ENCODE measurements at places on chromosomes 1 and 21.
A peak's percentile ranks its signal among the peaks of the same experiment; 100 is the strongest.

- DNase-seq = no peak
Measured at GRCh38 chr1:1330366-1331067, 563 bp upstream of the TAS1R3 start.

- no peak for DNase-seq
Measured at GRCh38 chr1:206960676-206961386, 9.4 kb downstream of the FCAMR start.

GRCh38 chr1:17765444-17766411 is 10.6 kb downstream of the ACTL8 start:
- DNase-seq = peak; percentile 88

DNA sequence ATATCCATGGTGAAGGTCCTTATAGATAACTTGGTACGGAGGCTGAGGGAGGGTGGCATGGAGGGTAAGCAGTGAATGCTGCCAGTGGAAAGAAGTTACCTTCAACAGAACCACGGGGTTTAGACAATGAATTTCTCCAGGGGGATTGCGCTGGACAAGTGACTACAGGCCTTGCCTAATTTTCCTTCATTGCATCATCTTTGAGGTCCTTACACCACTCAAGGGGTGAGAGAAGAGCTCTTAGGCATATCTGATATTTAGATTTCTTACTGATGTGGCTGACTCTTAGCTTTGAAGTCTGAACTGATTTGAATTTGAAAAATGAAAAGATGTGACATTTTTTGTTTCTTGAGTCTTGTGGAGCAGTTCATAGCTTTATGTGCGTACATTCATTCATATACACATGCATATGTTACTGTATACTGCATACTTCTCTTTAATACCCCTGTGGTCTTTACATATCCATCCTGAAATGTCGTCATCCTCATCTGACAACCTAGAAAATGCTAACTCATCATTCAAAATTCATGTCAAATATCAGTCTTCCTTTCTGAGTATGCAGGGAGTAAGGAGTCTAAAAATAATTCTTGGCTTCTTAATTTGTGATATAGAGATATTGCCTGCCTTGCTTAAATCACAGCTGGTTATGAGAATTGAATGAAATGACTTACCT is 63.6 kb downstream of the DNM3 start:
- DNase-seq = no peak

DNA sequence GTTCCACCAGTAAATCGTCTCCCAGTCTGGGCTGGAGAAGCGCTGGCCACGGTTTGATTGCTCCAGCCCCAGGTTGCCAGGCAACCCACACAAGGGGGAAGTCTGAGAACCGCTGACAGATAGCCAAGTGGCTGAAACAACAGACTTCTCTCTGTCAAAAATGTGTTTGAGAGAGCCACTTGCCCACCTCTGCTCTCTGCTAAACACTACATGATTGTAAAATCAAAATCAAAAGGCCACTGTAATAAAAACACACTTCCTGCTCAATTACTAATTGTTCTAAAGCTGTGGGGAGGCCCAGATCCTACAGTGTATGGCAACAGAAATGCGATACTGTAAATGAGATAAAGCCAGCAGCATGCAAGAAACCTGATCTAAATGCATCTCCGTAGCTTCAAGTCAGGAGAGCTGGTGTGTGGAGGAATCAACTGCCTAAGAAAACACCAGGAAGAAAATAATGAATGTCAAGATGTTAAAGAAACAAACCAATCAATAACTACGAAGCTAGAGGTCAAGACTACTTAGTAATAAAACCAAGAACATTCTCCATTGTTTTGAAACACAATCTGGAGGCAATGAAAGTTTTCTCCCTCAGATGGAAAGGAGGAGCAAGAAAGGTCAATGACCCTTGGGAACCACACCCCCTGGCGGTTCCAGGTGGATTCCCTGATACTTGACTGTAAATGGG is 121.2 kb downstream of the SLC45A1 start:
- peak; percentile 80 for DNase-seq

DNA sequence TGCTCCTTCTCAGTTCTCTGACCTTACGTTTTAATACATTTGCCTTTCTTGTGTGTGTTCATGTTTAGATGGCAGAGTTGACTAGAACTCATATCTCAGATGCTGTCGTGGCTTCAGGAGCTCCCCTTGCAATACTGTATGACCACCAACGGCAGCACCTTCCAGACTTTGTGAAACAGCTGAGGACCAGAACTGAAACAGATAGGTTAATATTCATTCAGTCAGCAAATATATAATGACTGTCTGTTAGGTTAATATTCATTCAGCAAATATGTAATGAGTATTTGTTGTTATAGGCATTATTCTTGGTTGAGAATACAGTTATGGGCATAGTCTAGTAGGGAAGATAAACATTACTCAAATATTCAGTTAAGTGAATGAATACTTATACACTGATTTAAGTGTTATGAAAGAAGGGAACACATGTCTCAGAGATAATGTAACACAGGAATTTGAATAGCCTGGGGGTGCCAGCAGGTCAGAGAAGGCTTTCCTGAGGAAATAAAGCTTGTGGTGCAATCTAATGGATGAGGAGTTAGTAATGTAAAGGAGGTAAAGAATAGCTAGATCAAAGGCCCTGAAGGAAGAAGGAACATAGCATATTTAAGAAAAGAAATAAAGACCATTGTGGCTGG is 88.5 kb downstream of the CEP350 start:
- DNase-seq = peak; percentile 53

GRCh38 chr1:16183179-16183578 is 27.3 kb upstream of the EPHA2 start:
- DNase-seq = peak; percentile 93

DNA sequence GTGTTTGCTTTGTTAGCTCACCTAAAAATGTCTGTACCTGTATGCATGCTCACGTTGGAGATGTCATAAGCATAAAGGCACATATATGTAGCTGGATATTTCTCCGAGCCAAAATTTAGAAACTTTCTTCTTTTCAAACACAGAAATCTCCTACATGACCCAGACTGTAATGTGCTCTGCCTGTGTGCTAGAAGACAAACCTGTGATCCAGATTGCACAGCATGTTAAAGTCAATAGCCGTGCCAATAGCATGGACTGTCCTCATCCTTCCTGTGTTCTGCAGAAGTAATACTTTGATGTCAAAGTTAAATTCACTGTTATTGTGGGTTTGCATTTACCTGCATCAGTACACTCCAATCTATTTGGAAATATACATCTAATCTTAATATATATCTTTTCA is 346.2 kb upstream of the ZRANB2 start:
- no peak for DNase-seq

- peak; percentile 100 for DNase-seq
Measured at GRCh38 chr1:11281518-11282331, 8.7 kb downstream of the UBIAD1 start.

- no peak for DNase-seq
Measured at GRCh38 chr1:177809819-177810218, 160.0 kb downstream of the SEC16B start.

- DNase-seq = no peak
Measured at GRCh38 chr1:228747301-228747935, 12.1 kb downstream of the RHOU start.

DNA sequence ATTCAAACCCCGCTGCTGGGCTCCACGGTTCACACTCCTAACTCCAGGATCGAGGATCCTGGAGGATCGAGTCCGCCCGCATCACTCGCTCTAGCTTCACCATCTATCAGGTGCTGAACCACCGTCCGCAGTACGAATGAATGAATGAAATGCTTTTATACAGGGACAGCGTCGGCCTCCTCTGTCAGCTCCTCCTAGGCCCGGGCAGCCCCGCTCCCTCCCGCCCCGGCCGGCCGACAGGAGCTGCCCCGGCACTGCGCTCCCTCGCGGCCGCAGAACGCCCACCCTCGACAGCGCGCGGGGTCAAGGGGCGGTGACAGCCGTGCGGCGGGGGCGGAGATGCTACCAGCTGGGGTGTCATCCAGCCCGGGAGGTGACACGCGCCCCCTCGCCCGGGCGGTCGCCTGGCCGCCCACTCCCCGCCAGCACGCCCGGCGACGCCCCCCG is 520 bp downstream of the ZBTB17 start:
- peak; percentile 41 for DNase-seq

DNA sequence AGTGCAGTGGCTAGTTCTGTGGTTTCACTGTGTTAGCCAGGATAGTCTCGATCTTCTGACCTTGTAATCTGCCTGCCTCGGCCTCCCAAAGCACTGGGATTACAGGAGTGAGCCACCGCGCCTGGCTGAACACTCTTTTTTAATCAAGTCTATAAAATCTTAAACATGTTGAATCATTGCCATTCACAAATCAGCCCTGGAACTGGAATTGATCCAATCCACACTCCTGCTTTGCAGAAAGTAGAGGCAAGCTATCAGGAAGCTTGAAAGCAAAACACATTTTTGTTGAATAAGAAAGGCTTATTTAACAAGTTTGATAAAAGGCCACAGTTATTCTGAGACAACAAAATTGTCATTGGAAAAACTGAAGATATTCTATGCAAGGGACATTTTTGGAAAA is 18.3 kb upstream of the EFHD2 start:
- DNase-seq = no peak

DNA sequence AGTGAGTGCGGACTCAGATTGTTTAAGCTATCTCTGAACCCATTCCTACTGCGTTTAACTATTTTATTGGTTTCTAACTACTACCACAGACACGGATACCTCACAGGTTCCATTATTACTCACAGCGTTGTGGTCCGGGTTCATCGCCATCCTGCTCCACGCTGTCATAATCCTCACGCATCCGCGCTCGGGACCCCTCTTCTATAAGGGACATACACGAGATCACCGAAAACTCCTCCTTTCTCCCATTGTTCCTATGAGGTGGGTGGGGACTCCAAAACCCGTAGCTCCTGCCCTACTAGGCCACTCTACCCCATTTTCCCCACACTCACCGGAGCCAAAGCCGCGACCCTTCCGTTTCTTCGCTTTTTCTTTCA is 610 bp downstream of the RBM8A start:
- DNase-seq = no peak

- no peak for DNase-seq
Measured at GRCh38 chr21:42535602-42536171, 22.0 kb downstream of the SLC37A1 start.

GRCh38 chr1:107633596-107633995 is 331.4 kb downstream of the VAV3 start:
- no peak for DNase-seq

DNA sequence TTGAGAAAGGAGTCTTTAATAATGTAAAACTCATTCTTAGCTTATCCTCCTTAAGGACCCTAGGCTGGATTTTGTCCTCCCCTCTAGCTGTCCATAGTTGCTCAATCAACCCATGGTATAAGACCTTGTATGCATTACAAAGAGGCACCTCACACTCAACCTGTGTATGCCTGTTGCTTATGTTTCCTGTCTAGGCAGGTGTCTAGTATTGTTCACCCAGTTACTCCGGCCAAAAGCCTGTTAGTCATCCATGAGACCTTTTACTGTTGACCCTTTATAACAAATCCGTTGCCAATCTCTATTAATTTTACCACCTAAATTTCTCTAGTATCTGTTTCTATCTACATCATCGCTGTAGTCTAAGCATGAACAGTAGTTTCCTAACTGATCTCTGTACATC is 3.7 kb downstream of the LYPLAL1 start:
- peak; percentile 40 for DNase-seq

- no peak for DNase-seq
Measured at GRCh38 chr21:46149205-46149901, 6.0 kb downstream of the FTCD start.

DNA sequence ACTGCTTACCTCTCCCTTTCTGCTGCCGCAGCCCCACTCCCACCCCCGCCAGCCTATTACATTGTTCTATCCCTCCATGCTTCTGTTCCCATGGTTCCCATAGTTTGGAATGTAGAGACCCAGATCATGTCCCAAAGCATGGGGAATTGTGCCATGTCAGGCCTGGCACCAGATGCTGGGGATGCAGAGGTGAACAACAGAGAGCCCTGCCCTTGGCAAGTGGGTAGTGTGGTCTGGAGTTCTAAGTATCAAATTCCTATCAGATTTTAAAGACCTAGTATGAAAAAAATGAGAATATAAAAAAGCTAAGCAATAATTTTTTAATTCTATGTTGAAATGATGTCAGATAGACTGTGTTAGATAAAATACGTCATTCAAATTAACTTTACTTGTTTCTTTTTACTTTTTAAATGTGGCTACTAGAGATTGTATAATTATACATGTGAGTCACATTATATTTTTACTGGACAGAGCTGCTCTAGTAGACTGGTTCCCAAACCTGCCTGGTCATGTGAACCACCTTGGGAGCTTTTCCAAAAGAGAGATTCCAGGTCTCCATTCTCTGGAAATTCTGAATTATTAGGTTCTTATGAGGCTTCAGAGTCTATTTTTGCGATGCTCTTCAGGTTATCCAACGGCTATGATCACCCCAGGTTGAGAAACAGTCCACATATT is 113.0 kb upstream of the DAB1 start:
- DNase-seq = no peak

DNA sequence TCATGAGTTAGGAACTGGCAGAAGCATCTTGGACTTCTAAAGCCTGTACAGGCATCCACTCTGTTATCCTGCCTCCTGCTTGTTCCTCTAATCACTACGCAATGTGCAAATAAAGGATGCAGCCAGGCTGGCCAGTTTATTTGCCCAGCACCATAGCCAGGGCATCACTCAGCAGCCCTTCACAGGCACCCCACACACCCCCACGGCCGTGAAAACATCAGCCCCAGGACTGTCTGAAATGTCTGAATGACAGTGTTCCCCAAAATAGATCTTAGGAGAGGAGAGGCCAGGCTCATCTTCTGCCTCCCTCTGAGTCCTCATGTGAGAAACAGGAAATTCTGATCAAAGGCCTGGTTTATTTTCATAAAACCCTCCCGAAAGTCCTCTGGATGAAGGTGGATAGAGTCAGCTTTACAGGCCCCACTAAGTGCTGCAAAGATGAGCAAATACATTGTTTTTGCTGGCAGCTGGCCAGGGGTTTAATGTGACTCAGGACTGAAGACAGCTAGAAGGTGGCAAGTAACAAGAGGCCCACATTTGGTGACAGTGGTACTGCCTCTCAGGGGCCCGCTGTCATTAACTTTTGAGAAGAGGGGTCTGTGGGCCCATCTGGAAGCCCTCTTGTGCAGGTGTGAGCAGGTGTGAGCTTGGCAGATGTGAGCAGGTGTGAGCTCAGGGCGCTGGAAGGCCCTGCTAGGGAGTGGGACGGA is 32.9 kb downstream of the GRHL3 start:
- DNase-seq = peak; percentile 44

DNA sequence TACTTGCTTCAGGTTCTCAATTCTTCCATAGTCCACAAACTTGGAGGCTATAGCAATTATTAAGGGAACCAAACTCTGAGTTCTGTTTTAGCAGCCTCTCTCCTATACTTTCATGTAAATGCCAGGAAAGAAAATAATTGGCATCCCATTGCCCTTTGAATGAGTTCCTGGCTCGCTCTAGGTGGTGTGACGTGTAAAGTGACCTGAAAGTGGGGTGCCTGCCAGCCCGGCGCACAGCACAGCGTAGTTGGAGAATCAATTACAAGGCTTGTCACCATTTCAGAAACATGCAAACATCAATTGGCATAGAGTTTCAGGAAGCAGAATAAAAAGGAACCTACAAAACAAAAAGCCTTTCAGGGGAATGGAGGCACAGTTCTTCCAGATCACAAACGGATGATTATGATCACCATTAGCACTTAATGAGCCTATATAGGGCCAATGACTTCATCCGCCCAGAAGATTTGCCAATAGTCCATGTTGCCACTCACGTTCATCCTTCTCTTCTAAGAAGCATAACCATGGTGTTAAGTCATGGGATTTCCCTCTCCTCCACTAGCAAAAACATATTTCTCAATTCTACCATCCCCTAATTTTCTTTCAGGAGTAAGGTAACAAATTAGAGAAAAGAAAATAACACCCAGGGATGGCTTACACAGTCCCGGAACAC is 354.6 kb upstream of the ADGRL2 start:
- no peak for DNase-seq

All from fibroblast of lung (primary cell).